ENCODE measurements at places on chromosomes 1 and 21.

DNA sequence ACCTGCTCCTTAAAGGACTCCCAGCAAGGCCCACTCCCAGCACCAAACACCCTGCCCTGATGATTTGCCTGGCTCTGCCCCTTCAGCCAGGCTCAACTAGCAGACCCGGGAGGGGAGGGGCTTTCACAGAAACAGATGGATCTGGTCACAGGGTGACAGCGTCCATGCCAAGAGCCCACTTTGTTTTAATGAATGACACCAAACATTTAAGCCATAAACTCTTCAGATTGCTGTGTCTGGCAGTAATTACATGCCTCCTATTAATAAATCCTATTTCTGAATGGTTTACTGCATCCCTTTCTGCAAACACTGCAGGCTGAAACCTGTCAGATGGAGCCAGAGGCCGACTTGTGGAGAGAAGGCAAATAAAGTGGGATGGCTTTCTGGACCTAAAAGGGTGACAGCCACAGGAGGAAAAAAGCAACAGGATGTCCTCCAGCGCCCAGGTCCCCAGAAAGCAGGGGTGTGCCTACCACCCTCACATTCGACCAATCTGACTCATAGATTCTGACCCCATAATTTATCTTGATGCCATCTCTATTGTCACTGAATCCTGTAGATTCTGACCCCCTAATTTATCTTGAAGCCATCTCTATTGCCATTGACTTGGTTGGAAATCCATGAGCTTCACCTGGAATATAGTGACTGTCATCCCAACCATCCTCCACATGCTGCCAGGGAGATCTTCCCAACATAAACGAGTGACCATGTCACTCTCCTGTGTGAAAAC lies 200.9 kb downstream of the PLPP3 start:
- DNase-seq: no peak

GRCh38 chr21:37074546-37074945 lies 1.5 kb downstream of the TTC3 start:
- no peak for DNase-seq

GRCh38 chr1:175136246-175136645 lies 56.3 kb downstream of the KIAA0040 start:
- no peak for DNase-seq

DNA sequence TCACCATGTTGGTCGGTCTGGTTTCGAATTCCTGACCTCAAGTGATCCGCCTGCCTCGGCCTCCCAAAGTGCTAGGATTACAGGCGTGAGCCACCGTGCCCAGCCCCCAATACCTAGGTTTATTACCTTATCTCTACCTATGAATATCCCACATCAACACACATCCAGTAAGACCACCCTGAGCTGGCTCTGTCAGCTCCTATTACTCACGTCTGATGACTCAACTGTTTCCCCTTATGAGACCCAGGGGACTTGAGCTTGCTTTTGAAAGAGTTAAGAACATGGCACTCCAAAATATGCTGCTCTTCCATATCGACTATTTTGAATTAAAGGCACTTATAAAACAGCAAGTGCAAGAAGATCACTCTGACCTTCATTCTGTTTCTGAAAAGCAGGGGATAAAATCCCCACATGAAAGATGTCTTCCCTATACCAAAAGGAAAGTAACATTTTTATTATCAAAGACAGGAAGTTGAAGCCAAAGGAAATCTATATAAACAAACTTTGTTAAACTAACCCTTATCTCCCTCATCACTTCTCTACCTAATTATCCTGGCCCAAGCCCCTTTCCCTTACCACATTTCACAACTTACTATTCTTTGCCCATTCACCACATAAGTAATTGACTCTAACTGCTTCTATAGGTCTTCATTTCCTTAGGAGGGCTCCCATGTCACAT lies 41.3 kb upstream of the OSBPL9 start:
- DNase-seq: no peak

DNA sequence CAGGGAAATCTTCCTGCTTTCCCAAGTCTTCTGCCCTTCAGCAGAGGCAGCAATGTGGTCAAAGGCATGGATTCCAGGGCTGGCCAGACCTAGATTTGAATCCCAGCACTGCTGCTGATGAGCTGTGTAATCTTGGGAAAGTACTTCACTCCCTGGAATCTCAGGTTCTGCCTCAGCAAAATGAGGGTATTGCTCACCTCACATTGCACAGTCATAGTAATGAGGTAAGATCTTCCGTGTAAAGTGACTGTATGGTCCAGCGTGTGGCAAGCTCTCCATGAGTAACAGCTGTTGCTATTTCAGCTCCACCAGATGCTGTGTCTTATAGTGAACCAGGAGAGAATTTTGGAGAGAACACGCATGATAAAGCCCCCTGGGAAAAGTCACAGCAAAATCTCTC lies 56.1 kb upstream of the F3 start:
- DNase-seq: no peak

Data from stimulated activated CD8-positive, alpha-beta memory T cell treated with anti-CD3 and anti-CD28 coated beads, Interleukin-7, amount 100 ng/mL, for 1 hour (primary cell).